Progenitor cell of endocrine pancreas (in vitro differentiated cells): ENCODE measurements at places on chromosomes 6 and 20. TPM values are rescaled to one million over a fixed set of nuclear protein-coding genes. Genes with fewer than 3 reads are reported as not detected.

- DNase-seq, result no peak
Measured at GRCh38 chr20:53157443-53158408, 185.6 kb downstream of the TSHZ2 start.

GRCh38 chr20:5065166-5065878 lies 54.4 kb downstream of the PCNA start:
- no peak for DNase-seq

DNA sequence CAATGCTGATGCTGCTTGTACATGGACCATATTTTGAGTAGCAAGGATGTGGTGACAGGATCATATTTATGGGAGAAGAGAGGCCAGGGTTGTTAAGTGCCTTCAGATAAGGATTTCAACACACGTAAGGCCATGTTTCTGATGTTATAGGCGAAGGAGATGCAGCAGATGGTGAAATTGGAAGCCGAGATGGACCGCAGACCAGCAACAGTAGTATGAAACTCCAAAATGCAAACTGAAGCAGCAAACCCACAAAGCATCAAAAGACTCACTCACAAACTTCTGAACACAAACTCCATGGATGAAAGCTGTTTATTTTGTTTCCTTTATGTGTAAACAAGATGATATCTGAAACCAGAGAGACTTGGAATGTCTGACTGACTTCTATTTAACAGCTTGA lies 35.6 kb upstream of the LAMP5 start:
- no peak for DNase-seq

GRCh38 chr20:40314278-40314677 lies 374.8 kb downstream of the MAFB start:
- no peak for DNase-seq

GRCh38 chr6:144286503-144287393 lies 1.6 kb downstream of the UTRN start:
- DNase-seq, result peak; percentile 65

DNA sequence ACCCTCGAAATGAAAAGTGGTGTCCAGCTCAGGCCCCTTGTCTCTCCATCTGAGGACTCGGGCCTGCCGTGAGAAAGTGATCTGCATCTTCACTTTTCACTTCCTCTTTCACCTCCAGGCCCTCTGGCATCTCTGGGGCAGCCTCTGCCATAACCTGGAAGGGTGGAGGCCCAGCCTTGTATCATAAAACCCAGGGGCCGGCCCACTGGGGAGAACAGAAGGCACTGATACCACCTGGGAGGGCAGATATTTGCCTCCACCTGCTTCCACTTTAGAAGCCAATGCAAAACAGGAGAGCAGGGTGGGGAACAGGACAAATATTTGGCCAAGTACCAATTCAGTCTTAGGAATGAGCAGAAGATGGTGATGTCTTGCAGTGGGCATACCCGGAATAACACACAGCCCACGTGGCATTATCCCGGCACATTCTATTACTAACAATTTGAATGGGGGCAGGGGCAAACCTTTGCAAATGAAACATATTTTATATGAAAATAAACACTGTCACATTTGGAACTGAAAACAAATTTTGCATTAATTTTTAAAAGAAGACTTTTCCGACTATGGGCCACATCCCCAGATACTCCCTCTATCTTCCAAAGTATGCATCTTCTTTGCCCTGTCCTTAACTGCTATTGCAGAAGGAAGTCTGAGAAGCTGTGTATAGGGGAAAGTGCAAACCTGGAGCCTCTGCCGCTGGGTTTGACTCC lies 69.2 kb upstream of the TBC1D7 start:
- DNase-seq, result no peak

DNA sequence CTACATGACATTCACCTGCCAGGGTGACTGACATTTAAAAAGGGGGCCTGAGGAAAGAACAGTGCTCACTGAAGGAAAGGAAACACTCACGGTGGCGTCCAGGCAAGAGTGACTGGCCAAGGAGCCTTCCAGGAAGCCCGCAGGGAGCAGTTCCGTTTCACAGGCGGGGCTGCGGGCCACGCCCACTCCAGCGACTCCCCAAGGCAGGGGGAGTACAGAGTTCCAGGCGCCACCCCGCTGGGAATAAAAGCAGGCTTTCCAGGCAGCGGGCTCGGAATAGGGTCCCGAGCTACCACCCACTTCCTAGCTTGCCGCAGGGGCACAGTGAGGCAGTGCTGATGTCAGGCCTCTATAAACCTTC lies 34.2 kb downstream of the PKIG start:
- no peak for DNase-seq

DNA sequence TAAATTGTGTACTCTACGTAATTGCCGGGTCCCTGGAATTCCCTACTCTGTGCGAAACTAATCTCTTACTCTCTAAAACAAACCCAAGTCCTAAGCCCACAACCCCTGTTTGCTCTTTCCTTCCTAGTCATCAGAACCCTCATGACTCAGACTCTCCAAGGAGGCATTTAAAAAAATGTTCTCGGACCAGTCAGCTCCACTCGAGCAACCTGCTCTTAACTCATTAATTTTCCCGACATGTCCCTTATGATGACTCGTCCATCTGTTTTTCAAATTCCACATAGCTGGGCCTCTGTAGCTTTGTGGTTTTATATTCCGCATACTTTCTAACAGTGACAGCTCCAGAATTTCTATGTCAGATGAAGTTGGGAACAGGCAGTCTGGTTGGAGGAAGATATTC lies 2.6 kb upstream of the MUC22 start:
- DNase-seq, result no peak

DNA sequence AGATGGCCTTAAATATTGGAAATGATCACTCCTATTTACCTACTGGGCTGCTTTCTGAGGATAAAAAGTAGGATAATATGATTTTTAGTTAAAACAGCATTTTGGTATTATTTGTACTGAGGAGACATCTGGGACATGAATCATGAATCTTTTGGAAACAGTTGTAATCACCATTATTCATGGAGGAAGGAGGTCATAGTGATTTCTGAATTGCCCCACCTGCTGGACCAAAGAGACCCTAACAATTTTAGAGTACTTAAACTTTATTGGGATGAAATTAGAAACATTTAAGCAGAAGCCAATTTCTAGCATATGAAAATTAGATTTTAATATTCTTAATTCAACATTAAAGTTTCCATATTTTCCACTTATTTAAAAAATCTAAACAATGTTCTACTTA lies 108.4 kb upstream of the SIM1 start:
- DNase-seq, result no peak

- DNase-seq, result no peak
Measured at GRCh38 chr6:113998811-113999210, 27.9 kb upstream of the HDAC2 start.

- DNase-seq, result no peak
Measured at GRCh38 chr6:45746046-45746445, 269.6 kb downstream of the CLIC5 start.

- DNase-seq, result no peak
Measured at GRCh38 chr6:81436990-81437389, 315.5 kb downstream of the TENT5A start.

DNA sequence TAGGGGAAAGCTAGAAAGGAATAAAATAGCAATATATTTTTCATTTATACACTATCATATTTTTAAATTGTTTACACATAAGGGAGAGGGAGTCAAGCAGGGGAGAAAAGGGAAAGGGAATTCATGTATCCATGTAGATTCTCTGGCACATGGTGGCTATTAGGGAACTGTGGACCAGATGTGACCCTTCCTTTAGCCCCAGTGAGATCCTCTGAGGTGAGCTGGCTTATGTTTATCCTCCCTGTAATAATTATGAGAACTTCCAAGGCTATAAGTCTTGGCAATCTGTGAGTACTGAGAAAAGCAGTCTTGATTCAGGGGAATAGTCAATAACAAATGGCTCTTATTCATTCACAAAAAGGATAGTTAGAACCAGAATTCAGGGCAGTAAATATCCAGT lies 42.6 kb downstream of the TSBP1 start:
- no peak for DNase-seq

DNA sequence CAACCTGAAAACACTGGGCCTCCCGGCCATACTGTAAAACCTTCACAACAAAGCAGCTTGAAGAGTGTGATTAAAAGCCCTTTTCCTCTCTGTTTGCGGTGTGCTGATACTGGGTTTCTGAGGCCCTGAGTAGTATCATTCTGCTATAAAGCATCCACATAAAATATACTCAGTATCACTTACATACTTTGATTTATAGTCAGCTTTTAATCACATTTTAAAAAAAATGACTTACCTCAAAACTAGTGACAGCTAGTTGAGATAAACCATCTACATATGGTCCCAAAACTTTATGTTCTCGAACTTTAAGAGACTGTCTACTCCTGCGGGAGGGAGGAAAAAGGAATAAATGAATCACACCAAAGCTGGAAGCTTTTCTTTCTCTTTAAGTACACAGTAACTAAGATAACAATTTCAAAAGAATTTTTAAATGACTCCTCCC lies 135.7 kb downstream of the KIF13A start:
- no peak for DNase-seq

DNA sequence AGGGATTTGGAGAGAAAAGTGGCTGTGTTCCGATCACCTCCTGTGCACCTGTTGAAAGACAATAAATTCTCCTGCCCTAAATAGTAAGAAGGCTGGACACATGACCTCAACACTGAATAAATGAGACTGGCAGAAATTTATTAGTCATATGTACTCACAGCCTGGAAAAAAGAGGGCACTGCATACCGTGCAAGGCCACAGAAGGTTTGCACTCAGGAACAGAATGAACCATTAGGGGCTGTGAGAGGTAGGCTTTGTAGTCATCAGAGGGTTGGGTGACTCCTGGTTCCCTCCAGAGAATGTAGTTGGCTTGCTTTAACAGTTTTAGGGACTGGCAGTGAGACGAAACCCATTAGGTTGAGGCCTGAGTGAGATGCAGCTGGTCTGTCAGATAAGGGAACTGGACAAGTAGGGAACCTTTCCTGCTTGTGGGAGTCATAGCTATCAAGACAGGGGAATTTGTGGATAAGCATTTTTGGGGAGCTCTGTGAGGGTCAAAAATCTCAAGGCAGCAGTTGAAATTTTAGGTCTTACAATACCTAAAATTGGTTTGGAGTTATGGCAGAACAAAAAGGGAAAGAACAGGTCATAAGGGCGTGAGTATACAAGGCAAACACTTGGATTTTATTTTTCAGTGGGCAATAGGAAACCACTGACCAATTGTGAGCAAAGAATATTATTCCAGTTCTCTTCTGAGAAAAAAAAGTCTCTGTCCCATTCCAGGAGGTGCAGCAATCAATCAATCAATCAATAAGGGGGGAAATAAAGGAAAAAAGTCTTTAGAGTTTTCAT lies 67.9 kb upstream of the BTN3A2 start:
- DNase-seq, result no peak

- DNase-seq, result no peak
Measured at GRCh38 chr6:11033825-11034224, 10.3 kb downstream of the ELOVL2 start.

GRCh38 chr6:69279805-69280204 lies 517.0 kb downstream of the LMBRD1 start:
- DNase-seq, result no peak

- no peak for DNase-seq
Measured at GRCh38 chr20:60152792-60153191, 194.6 kb downstream of the CDH26 start.

GRCh38 chr6:92201618-92202017 lies 1217.7 kb downstream of the EPHA7 start:
- no peak for DNase-seq

- no peak for DNase-seq
Measured at GRCh38 chr6:71114544-71114943, 157.7 kb upstream of the B3GAT2 start.

The CRISP3 gene
- total RNA-seq, result not detected in 2 replicates

The CFAP61 gene
- total RNA-seq, result 2.2 and 2.6 TPM in 2 replicates

The FKBP1C gene
- 0.44 and 0.89 TPM in 2 replicates for total RNA-seq

The SLPI gene
- not detected in 2 replicates for total RNA-seq

The DDO gene
- total RNA-seq, result not detected in 2 replicates

The RSPH4A gene
- total RNA-seq, result 5.4 and 6.3 TPM in 2 replicates

The MOG gene
- not detected in 2 replicates for total RNA-seq

The GRM1 gene
- 0.40 and 0.41 TPM in 2 replicates for total RNA-seq

The SPINT3 gene
- total RNA-seq, result not detected in 2 replicates

The POU3F2 gene
- 1.4 and 1.5 TPM in 2 replicates for total RNA-seq

The MCCD1 gene
- total RNA-seq, result not detected in 2 replicates

The PHACTR3 gene
- total RNA-seq, result 1.1 and 1.4 TPM in 2 replicates

The TRIM40 gene
- total RNA-seq, result not detected in 2 replicates

The PRSS35 gene
- total RNA-seq, result 8.5 and 9.9 TPM in 2 replicates

The PLTP gene
- 28.6 and 29.6 TPM in 2 replicates for total RNA-seq
